ENCODE measurements at places on chromosomes 11 and 22. TPM values are rescaled to one million over a fixed set of nuclear protein-coding genes. Genes with fewer than 3 reads are reported as not detected.

POU2F3 gene
- 0.08 TPM for polyA plus RNA-seq

KCNJ11 gene
- polyA plus RNA-seq, result not detected

CRYBB3 gene
- 0.59 TPM for polyA plus RNA-seq

SHANK3 gene
- polyA plus RNA-seq, result 26.1 TPM

MMP13 gene
- polyA plus RNA-seq, result not detected

CLP1 gene
- polyA plus RNA-seq, result 20.8 TPM

PHETA2 gene
- polyA plus RNA-seq, result 29.9 TPM

MMP12 gene
- not detected for polyA plus RNA-seq

TREH gene
- polyA plus RNA-seq, result not detected

FAT3 gene
- 0.41 TPM for polyA plus RNA-seq

POU2AF1 gene
- polyA plus RNA-seq, result not detected

NXPE4 gene
- polyA plus RNA-seq, result not detected

ABCC8 gene
- polyA plus RNA-seq, result not detected

SBF1 gene
- polyA plus RNA-seq, result 36.3 TPM

FGF4 gene
- not detected for polyA plus RNA-seq

SLC7A4 gene
- not detected for polyA plus RNA-seq

PKNOX2 gene
- 0.91 TPM for polyA plus RNA-seq

MAPK8IP1 gene
- 6.8 TPM for polyA plus RNA-seq

POLR2F gene
- polyA plus RNA-seq, result 112 TPM

DBX1 gene
- not detected for polyA plus RNA-seq

SOX10 gene
- not detected for polyA plus RNA-seq

ARHGAP8 gene
- not detected for polyA plus RNA-seq

APBB1 gene
- polyA plus RNA-seq, result 63.5 TPM

FAM180B gene
- not detected for polyA plus RNA-seq

IRAG1 gene
- polyA plus RNA-seq, result 0.22 TPM

LRRC51 gene
- 4.4 TPM for polyA plus RNA-seq

MS4A12 gene
- polyA plus RNA-seq, result not detected

NAALADL1 gene
- 13.9 TPM for polyA plus RNA-seq

DNAJB13 gene
- polyA plus RNA-seq, result not detected

FGF19 gene
- polyA plus RNA-seq, result not detected

RIMBP3B gene
- not detected for polyA plus RNA-seq

PIH1D2 gene
- 0.51 TPM for polyA plus RNA-seq

ADAMTS8 gene
- polyA plus RNA-seq, result not detected

KRTAP5-8 gene
- polyA plus RNA-seq, result 0.14 TPM

PTPRCAP gene
- polyA plus RNA-seq, result 3.6 TPM

SCGB1A1 gene
- polyA plus RNA-seq, result not detected

LRRN4CL gene
- polyA plus RNA-seq, result 0.03 TPM

CHRM1 gene
- polyA plus RNA-seq, result not detected

PARVG gene
- 0.02 TPM for polyA plus RNA-seq

EXPH5 gene
- polyA plus RNA-seq, result 0.03 TPM

SPI1 gene
- polyA plus RNA-seq, result not detected

FGF3 gene
- polyA plus RNA-seq, result not detected

ANAPC15 gene
- 70.5 TPM for polyA plus RNA-seq

IFTAP gene
- 12.9 TPM for polyA plus RNA-seq

OR52A1 gene
- polyA plus RNA-seq, result not detected

NNMT gene
- polyA plus RNA-seq, result 454 TPM

NAALAD2 gene
- 0.56 TPM for polyA plus RNA-seq

SAA2 gene
- polyA plus RNA-seq, result not detected

LMO1 gene
- polyA plus RNA-seq, result not detected

C22orf42 gene
- not detected for polyA plus RNA-seq

TTC38 gene
- 33.5 TPM for polyA plus RNA-seq

KRTAP5-7 gene
- polyA plus RNA-seq, result 0.08 TPM

AGBL2 gene
- polyA plus RNA-seq, result 0.08 TPM

Measured in endothelial cell of umbilical vein (primary cell).